Left renal pelvis (tissue), 4 donors: ENCODE measurements at places on chromosomes 2 and 18. TPM values are rescaled to one million over a fixed set of nuclear protein-coding genes. Genes with fewer than 3 reads are reported as not detected.

DNA sequence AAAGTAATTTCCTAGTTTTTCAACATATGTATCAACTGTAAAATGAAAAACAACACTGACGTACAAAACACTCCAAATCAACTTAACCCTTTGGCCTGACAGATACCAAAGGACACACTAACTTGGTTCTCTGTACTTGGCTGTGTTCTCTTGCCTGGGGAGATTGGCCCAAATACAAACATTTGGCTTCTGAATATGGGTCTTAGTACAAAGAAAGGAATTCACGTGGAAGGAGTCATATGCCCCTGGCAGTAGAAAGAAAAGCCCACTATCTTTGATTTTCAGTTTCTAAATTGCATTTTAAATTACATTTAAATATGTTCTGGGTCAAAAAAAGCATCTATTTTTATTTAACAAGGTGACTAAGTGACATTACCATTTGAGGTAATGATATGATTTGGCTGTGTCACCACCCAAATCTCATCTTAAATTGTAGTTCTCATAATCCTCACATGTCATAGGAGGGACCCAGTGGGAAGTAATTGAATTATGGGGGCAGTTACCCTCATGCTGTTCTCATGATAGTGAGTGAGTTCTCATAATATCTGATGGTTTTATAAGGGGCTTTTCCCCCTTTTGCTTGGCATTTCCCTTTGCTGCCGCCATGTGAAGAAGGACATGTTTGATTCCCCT, 153.6 kb upstream of the CCDC195 start:
- no peak for DNase-seq

DNA sequence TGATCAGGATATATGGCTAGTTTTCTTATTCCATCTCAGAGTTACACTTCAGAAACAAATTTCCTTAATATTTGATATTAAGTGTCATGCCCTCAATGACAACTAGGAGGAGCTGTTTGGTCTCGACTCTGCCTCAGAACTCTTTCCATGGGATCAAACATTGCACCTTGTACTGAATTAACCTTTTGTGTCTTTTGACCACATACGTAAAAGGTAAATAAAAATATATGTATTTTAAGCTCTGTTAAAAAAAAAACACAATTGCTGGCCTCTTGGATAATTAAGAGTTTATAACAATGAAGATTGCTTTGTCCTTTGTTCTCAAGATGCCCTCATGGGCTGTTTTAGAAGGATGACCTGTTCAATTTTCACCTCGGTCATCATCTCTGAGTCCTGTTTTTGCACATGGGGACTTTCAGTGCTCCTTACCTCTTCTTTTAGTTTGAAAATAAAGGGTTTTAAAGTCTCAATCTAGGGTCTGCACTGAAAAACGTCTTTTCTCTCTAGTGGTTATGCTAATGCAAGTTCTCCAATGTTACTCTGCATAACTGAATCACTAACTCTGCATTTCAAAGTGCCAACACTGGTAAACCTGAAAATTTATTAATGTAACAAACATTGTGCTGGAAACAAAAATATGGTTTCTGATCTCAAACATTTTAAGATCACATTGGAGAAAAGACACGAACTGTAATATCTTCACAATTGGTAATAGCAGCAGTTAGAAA, 18.8 kb upstream of the FN1 start:
- DNase-seq: no peak

The PRKD3 gene
- 58.1 TPM for polyA plus RNA-seq

GRCh38 chr2:55109219-55109891, 59.1 kb upstream of the RTN4 start:
- DNase-seq: no peak

The HOXD3 gene
- polyA plus RNA-seq: 26.0 TPM

The COL3A1 gene
- polyA plus RNA-seq: 792 TPM
